OCI-M1 (cell line): ENCODE measurements at places on chromosomes 5 and 9.

- DNase-seq, result no peak
Observed at GRCh38 chr5:35356725-35357124, 126.4 kb upstream of the PRLR start.

- DNase-seq, result peak; percentile 53
Observed at GRCh38 chr5:163306421-163306820, 131.0 kb upstream of the CCNG1 start.

DNA sequence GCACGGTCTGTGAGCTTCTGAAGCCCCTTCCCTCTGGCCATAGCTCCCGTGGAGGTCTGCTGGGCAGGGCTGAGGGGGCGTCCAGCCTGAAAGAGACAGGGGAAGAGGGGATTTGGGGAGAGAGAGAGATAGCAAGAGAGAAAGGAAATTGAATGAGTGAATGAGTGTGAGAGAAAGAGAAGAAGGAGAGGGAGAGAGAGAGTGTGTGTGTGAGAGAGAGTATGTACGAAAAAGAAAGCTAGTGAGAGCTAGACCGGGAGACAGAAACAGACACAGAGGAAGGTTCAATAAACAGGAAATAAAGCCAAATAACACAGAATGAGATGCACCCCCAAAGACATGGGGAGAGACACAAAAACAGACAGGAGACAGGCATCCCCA is 37.4 kb downstream of the PAX5 start:
- no peak for DNase-seq

DNA sequence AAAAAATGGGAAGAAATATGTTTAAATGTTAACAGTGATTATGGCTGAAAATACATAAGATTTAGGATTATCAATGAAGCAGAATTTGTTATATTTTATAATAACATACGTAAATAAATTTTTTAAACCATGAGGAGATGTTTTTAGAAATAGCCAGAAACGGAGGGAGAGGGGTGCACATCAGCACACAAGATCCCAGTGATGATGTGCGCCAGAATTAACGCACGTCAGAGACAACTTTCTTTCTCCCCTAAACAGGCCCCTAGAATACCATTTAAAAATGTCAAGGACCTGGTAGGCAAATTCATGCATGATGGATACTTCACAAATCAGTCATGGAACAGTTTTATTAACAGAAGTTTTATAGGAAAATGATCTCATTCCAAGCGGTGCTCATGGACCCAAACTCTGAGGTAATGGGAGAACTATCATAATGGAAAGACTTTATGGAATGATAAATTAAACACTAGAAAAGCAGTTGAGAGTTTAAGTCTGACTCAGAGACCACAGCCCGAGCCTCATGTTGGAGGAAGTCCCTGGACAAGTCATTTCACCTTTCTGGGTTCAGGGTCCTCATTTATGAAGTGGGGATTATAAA is 258.9 kb upstream of the GAS1 start:
- no peak for DNase-seq

DNA sequence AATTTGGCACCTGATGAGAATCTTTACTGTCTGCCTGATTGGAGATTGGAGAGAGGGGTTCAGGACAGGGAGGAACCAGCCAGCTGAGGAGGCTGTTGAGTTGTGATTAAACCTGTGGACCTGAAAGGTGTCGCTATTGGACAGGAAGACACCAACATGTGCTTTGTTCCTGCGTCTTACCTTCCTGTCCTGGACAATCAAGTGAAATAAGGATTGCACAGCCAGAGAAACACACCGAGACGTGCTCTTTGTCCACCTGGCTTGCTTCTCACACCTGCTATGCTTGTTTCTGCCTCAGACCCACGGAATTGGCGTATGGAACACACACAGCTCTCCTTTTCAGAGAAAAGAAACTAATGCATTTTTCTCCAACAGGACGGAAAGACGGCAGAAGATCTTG is 57.7 kb upstream of the CTSL start:
- DNase-seq, result no peak

- DNase-seq, result no peak
Observed at GRCh38 chr5:54754878-54755277, 230.5 kb downstream of the ESM1 start.

- DNase-seq, result no peak
Observed at GRCh38 chr9:106962615-106963363, 99.8 kb downstream of the ZNF462 start.

GRCh38 chr9:127158786-127159324 is 36.4 kb upstream of the ANGPTL2 start:
- DNase-seq, result no peak

DNA sequence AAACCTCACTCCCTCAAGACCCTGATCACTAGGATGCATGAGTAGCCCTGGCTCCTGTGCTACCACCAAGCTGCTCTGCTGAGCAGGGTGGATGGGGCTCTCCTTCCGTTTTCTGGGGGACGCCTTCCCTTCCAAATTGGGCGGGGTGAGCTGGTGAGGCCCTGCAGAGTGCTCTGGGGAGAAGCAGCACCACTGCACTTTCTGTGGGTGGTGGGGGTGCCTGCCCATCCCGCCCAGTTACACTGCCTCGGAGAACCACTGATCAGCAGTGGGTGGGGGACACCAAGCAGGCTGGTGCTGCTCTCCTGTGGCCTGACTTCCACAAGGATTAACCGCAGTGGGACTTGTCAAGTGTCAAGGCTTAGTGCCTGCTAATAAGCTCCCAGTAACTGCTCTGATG is 19.0 kb downstream of the GFPT2 start:
- no peak for DNase-seq

- DNase-seq, result peak; percentile 6
Observed at GRCh38 chr5:96196890-96197289, 235.2 kb upstream of the ELL2 start.

DNA sequence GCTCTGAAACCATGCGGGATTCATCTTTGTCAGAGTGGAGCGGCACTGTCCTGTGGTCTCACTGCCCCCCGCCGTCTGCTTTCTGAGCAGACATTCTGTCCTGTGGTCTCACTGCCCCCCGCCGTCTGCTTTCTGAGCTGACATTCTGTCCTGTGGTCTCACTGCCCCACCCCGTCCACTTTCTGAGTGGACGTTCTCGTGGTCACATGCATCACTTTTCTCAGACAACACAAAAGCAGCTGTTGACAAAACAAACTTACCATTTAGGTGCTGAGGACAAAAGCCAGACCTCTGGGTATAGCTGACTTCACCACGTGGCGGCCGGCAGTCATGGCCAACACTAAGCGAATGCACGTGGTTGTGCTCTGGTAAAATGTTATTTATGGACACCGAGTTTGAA is 2.8 kb downstream of the LRRC14B start:
- no peak for DNase-seq

DNA sequence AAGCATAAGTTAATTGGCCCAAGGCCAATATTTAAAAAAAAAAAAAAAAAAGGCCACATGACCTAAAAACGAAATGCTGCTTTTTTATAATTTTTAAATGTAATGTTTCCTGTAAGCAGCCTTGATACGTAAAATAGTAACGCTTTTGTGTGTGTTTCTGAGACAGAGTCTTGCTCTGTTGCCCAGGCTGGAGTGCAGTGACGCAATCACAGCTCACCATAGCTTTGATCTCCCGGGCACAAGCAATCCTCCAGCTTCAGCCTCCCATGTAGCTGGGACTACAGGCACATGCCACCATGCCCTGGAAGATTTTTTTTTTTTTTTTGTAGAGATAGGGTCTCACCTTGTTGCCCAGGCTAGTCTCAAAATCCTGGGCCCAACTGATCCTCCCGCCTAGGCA is 179.9 kb downstream of the EDIL3 start:
- DNase-seq, result no peak

DNA sequence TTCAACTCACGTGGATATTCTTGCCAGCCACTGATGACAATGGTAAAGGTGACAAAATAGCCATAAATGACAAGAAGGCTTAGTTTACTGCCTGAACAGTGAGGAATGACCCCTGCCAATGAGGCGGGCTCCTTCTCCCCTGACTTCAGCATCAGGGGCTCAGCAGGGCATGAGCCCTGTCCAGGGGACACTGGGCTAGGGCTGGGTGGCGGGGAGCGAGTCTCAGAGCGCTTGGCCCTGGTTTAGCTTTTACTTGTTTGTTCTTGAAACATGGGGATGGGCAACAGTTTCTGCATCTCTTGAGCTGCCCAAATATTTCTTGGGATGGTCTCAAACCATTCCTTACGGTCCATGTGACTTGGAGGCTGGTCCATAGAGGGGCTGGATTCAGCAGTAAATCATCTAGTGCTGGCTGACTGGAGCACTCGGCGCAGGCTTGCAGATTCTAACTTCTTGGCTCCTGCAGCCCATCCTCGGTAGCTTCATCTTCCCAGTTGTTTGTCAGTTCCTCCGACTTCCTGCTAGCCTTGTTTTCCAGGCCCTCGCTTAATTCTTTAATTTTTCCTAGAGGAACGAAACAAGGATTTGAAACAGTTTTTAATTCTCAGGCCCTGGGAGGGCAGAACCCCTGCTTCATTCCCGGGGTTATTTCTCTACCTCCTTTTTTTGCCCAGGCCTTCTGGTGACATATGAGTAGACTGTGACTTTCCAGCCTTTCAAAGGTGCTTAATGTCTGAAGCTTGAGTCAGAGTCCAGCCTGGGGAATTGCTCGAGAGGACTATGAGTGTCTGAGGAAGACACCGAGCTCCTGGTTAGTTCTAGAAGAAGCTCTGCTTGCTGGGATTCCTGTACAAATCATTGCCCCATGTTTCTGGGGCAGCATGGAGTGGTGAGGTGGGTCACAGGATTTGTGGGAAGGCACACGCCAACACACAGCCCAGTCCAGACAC is 4.5 kb upstream of the HMCN2 start:
- no peak for DNase-seq

GRCh38 chr5:40916226-40916625 is 6.9 kb downstream of the C7 start:
- DNase-seq, result no peak

DNA sequence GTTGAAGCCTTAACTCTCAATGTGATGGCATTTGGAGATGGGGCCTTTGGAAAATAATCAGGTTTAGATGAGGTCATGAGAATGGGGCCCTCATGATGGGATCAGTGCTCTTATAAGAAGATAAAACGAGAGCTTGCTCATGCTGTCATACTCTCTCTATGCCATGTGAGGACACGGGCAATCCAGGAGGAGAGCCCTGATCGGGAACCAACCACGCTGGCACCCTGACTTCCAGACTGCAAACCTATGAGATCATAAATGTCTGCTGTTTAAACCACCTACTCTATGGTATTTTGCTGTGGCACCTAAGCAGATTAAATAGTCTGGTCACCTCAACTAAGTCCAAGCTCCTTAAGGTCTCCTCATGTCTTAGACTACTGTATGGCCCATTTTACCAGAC is 10.0 kb downstream of the HMGCS1 start:
- no peak for DNase-seq

DNA sequence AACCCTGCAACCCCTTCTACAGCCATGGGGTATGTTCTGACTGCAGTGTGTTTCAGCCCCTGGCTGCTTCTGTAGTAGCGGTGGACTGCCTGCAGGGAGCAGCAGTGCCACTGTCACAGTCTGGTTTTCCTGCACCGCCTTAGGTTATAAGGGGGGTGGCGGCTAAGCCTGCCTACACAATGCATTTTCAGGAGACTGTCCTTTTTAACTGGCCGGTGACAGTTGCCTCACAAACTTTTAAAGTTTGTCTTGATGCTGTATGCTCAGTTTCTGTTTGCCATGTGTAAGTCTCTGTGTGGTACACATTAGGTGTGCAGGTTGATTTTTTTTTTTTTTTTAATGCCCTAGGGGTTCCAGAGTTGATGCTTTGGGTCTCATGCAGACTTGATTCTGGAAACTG is 53.0 kb downstream of the NUP214 start:
- DNase-seq, result peak; percentile 88

DNA sequence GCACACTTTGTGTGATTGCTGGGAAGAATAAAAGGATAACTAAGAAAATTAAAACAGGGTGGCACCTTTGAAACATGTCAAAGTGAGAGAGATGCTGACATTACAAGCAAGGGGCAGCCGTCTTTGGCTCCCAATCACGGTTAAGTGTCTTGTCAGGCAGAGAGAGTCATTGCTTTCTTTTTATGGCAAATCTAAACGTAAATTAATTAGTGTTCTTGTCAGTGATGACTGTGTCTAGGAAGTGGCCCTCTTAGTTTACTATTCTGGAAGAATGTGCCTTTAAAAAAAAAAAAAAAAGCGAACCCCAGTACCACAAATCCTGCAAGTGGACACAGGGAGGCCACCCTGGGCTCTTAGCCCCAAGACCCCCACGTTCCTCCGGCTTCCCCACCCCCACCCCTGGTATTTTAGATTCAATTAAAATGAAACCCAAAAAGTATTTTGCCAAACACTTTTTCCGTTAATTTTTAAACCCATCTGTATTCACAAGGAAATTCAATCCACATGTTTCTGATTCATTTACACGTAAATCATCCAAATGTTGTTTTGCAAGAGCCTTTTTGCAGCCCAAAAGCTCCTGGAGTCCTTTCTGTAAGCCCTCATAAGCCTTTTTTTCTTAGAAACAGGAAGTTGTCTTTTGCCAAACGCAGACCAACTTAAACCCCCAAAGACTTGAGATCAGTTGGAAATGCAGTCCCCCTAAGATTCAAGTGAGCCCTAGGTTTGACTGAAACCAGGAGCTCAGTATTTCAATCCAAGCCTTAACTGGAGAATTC is 399.3 kb downstream of the EBF1 start:
- DNase-seq, result no peak

- DNase-seq, result no peak
Observed at GRCh38 chr9:24041160-24041690, 215.2 kb upstream of the ELAVL2 start.

DNA sequence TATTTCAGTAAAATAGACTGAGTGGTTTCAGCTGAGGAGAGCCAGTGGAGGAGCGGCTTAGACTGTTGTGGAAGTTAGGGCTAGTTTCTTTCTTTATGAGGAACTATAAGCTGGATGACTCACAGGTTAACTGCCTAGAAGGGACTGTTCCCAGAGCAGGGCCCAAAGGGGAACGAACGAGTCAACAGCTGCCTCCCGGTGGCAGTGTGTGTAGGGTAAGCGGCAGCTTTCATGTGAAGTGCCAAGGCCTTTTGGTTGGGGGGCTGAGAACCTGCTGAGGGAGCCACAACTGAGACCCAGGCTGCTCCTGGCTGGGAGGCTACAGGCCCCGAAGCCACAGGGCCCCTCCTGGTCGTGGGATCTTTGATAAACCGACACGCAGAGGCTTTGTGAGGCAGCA is 7.0 kb downstream of the SQSTM1 start:
- DNase-seq, result peak; percentile 28

DNA sequence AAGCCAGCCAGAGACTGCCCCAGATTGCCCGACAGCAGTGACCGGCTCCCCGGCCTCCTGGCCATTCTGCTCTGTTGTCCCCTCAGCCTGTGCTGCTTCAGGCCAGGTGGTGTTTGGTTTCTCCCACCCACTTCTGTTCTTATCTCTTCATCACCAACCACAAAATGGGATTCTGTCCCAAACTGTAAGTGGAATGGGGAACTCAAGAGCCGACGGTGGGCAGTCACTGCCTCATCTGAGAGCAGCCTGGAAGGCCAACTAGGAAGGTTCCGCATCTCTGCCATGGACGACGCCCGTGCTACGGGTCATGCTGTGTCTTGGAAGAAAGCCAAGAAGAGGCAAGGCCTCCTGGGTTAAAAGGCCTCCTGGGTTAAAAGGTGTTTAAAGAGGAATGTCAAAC is 219.0 kb upstream of the PIK3R1 start:
- DNase-seq, result no peak
